HCT116 (cell line): ENCODE measurements at places on chromosomes 16 and 17.

DNA sequence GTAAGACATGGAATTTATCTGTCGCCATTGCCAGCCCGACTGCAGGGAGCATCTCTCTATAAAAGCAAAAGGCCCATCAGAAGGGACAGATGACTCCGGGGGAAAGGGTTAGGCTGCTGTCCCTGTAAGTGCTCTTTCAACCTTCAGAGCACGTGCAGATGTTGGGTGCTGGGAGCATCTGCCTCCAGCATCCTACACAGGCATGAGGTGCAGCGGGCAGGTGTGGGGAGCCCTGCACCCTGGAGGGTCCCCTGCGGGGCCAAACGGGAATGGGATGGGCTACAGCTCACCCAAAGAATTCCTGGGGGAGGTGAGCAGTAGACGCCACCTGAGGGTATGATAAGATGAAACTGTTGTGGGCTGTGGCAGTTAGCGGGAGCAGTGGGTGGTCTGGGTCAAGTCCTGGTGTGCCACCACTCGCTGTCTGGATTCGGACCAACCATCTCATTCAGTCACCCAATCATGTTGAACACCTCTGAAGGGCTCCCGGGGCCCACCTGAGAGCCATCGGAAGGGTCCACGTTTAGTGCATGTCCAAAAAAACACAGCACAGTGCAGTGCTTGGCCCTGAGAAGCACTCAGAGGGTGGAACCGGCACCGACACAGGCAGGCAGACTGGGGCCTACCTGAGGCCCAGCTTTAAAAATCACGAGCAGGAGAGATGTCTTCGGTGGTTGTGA lies 3.8 kb downstream of the SMCR8 start:
- no peak for DNase-seq

DNA sequence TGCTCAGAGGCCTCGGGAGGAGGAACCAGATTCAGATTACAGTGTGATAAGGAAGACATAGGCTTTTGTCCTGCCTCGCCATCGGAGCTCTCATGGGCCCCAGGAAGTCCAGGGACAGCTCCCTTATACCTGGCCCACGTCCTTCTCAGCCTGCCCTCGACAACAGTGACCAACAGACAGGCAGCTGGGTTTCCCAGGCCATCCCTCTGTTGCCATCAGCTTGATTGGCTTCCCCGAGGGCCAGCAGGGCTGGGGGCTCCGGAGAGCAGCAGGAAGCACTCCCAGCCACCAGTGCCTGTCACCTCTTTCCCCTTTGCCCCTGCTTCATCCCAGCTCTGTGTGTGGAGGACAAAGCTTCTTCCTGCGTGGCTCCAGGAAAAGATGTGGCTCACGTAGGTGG lies 17.6 kb downstream of the CD300A start:
- no peak for DNase-seq

- no peak for DNase-seq
These were observed 21.7 kb upstream of the VWA3A start for GRCh38 chr16:22070361-22071330.

GRCh38 chr17:48952904-48953303 lies 8.3 kb upstream of the SNF8 start:
- DNase-seq = no peak

DNA sequence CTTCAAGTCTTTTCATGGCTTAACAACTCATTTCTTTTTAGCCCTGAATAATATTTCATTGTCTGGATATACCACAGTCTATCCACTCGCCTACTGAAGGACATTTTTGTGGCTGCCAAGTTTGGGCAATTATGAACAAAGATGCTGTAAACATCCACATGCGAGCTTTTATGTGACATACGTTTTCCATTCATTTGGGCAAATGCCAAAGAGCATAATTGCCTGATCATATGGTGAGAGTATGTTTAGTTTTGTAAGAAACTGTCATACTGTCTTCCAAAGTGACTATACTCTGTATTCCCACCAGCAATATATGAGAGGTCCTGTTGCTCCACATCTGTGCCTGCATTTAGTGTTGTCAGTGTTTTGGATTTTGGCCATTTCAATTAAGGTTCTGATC lies 81.3 kb downstream of the ELAC2 start:
- DNase-seq = no peak

- DNase-seq = no peak
These were observed 59.4 kb upstream of the XYLT1 start for GRCh38 chr16:17529982-17530760.

DNA sequence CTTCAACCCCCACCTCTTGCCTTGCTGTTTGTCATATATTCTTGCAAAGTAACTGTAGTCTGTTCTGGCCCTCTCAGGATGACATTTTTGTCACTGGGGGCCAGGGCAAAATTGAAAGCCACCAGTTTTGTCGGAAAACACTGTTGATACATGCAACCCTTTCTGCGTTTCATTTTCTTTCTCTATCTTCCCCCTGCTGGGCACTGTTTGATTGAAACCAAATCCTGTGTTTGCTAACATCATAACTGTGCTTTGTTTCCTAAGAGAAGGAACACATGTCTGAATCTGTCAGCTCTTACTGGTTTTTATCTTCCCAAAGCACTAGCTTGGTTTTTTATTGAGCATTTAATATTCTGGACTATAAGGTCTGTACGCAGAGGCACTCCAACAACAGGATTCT lies 11.7 kb upstream of the CPPED1 start:
- no peak for DNase-seq

DNA sequence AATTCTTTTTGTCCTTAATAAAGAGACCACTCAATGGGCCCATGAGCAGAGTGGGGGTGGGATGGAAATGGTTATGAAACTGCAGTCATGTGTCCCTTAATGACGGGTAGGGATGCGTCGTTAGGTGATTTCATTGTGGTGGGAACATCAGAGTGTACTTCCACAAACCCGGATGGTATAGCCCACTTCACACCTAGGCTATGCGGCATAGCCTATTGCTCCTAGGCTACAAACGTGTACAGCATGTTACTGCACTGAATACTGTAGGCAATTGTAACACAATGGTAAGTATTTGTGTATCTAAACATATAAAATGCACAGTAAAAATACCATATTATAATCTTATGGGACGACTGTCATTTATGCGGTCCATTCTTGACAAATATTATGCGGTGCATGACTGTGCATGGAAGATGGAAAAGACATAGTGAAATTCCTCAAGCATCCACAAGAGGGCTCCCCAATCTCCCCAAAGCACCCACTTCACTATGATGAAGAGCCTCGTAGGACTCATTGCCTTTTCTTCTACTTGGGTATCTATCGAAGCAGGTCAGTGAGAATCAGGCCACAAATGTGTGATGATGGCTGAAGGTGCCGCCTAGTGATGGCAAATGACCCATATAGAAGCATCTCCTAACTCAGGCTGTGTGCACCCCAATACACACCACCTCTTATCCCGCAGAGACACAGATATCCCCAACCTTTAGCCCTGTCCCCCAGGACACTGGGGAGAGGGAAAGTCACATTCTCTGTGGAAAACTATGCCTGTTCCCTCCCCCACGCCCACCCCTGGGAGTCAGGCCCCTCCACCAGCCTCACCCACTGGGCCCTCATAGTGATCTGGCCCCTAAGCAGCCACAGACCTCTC lies 43.5 kb downstream of the TBX21 start:
- DNase-seq = peak; percentile 54

DNA sequence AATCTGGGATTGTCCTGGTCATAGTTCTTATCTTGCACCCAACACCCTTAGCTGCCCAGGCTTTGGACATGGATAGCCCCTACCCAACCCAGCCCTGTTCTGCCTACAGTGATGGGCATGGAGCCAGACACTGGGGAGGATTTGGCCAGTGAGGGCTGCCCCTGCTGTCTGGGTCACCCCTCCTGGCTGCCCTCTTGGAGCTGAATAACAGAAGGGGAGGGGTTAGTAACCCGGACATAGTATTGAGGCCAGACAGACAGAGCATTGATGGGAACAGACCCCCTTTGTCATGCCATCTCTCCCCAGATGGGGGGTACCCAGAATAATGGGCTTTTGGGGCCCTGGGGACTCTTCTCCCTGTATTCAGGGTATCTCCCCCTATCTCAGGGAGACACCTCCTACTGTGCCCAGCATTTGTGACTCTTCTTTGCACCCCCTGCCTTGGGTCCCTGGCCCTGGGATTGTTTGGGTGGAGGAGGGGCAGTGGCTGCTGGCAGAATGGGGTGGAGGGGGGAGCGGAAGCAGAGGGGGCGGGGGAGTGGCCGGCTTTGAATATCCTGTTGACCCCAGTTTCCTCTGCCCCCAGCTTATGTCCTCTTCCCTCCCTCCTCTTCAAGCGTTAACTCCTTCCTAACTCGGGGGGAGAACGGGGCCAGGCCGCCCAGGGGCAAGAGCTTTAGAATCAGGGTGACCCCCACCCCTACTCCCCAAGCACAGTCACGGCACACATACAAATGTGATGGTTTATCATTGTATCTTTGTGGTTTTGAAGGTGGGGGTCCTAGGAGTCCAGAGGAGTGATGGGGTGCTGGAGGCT lies 17.0 kb downstream of the GJD3 start:
- no peak for DNase-seq

- peak; percentile 63 for DNase-seq
These were observed 27.7 kb upstream of the CLEC18B start for GRCh38 chr16:74448990-74449389.

- DNase-seq = peak; percentile 67
These were observed 5.6 kb downstream of the CORO6 start for GRCh38 chr17:29617125-29617480.

DNA sequence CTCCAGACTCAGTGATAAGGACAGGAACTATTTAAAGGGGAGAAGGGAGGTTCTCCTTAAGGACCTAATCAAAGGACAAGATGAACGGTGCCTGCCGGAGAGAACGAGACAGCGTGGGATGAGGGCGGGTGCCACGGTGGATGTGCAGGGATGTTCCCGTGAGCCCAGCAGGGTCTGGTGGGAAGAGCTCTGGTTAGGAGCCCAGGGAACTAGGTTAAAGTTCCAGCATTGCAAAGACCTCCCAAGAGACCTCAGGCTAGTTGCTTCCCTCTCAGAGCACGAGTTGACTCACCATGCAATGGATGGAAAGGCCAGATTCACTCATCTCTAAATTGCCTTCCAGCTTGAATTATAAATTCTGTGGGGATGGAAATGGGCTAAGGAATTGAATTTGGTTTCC lies 14.7 kb downstream of the CCR7 start:
- DNase-seq = no peak

DNA sequence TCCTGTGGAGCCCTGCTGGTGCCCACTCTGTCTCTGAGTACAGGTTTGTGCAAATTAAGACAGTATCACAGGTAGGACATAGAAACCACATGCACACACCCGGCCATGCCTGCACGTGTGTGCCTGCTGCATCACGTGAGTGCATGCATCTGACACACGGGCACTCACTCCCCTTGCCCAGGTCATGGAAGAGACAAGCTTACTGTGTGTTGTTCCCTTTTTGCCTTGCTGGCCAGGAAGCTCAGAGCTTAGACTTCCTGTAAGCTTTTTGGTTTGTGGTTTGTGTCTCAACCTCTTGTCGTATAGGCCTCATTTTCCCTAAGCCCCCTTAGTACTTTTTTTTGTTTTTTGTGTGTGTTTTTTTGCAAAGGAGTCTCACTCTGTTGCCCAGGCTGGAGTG lies 25.0 kb downstream of the ZNF469 start:
- DNase-seq = no peak

GRCh38 chr17:21166595-21167210 lies 39.9 kb downstream of the DHRS7B start:
- DNase-seq = no peak

- DNase-seq = no peak
These were observed 686.2 kb downstream of the KCNJ2 start for GRCh38 chr17:70855401-70856054.

DNA sequence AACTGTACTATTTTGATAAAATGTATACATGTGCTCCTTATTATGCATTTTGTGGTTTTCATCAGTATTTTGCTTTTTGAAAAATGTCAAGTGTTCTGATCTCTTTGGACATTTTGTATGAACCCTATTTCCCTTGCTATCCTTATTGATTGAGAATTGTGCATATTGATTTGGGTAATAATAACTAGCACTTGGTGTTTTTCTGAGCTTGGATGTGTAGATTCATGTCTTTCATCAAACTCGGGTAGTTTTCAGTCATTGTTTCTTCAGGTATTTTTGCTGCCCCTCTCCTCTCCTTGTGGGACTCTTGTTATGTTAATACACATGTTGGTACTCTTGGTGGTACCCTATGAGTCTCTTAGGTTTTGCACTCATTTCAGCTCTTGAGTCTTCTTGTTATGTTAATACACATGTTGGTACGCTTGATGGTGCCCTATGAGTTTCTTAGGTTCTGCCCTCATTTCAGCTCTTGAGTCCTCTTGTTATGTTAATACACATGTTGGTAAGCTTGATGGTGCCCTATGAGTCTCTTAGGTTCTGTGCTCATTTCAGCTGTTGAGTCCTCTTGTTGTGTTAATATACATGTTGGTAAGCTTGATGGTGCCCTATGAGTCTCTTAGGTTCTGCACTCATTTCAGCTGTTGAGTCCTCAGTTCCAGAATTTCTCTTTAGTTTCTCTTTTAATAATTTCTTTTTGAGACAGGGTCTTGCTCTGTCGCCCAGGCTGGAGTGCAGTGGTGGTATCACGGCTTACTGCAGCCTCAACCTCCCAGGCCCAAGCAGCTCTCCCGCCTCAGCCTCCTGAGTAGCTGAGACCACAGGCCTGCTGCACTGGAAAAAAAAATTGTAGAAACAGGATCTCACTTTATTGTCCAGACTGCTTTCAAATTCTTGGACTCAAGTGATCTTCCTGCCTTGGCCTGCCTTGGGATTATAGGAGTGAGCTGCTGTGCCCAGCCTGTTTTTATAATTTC lies 19.3 kb downstream of the ZNF750 start:
- no peak for DNase-seq

DNA sequence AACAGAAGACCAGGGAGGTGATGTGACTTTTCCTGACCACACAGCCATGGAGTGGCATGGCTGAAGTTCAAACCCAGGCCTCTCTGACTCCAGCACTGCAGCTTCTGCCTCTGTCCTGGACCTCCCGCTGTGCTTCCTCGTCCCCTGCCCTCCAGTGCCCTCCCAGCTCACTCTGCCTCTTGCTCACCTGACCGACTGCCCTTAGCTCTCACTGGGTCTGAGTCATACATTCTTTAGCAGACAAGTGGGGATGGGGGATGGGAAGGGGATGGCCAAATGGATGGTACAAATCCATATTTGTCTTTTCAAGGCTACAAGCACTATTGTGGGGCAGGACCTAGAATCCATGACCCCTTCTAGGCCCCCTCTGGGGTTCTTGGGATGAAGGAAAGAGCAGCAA lies 33.0 kb downstream of the PITPNM3 start:
- DNase-seq = peak; percentile 32

- no peak for DNase-seq
These were observed 107.1 kb downstream of the ADAMTS18 start for GRCh38 chr16:77327717-77328116.

GRCh38 chr16:31403590-31404352 lies 10.6 kb downstream of the ITGAD start:
- no peak for DNase-seq

GRCh38 chr17:5861854-5862253 lies 208.3 kb upstream of the WSCD1 start:
- DNase-seq = no peak

- no peak for DNase-seq
These were observed 19.7 kb upstream of the SPPL2C start for GRCh38 chr17:45824901-45825492.
